Stimulated activated CD4-positive, alpha-beta T cell treated with anti-CD3 and anti-CD28 coated beads, Interleukin-4, amount 100 ng/mL, for 48 hours (primary cell): ENCODE measurements at places on chromosomes 5 and 9.

DNA sequence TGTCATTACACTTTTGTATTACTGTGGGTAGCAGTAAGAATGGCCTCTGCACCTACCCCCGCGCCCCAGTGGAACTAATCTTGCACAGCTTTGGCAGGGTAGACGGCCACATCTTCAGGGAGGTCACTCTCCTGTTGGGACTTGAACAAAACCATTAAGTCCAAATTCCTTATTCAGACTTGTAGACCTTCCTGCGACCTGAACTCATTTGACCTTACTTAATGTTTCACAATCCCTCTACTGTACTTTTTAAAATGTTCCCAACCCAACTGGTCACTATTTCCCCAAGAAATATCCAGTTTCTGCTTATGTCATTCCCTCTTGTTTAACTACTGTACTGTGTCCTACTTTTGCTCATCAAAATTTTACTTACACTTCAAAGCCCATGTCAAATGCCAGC is 5.3 kb upstream of the FAM120AOS start:
- DNase-seq, result no peak

GRCh38 chr5:150780187-150780692 is 1.7 kb downstream of the SMIM3 start:
- no peak for DNase-seq

- DNase-seq, result no peak
Measured at GRCh38 chr5:173187054-173187743, 42.9 kb downstream of the BNIP1 start.

DNA sequence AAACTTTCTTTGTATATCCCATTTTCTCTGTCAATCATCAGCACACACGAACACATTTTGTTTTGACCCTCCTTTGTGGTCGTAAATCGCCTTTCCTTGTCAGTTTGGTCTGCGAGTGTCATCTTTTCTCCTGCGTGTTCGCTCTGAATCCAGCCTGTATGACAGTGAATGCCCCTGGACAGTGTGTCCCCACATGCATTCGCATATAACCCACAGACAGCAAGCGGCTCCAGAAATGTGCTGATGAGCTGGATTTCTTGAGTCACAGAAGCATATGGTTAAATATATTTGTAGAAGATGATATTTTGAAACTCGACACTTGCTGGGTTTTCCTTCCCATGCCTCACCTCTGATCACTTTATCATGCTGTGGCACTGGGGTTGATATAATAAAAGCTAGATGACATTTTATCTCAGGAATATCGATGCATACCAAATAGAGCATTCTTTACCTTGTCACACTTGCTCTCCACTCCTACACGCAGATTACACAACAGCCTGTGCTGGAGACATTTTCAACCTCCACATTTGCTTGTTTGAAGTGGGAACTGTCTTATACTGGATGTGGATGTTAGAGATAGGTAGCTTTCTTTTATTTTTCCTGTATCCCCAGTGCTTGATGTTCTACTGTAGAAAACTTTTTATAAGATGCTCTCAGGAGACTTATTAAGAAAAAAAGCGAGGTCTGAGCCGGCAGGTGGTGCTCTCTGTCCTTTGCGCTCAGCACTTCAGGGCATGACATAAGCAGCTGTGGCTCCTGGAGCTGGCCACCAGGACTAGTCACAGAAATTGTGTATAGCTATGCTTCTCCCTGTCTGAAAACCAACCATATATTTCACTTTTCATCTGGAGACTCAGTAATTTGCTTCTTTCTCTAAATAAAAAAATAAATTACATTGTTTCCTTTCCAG is 215.1 kb downstream of the SH3GL2 start:
- DNase-seq, result no peak

- DNase-seq, result no peak
Measured at GRCh38 chr9:77865385-77866047, 166.1 kb downstream of the GNAQ start.

DNA sequence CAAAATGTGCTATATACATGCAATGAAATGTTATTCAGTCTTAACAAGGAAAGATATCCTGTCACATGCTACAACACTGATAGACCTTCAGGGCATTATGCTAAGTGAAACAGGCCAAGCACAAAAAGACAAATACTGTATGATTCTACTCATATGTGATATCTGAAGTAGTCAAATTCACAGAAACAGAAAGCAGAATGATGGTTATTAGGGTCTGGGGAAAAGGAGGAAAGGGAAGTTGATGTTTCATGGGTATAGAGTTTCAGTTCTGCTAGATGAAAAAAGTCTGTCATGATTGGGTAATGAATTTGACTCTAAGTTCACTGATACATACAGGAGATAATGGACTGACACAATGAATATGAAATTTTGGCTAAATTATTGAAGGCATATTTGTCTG is 11.2 kb upstream of the RIC1 start:
- no peak for DNase-seq

- no peak for DNase-seq
Measured at GRCh38 chr5:125410537-125411070, 664.2 kb upstream of the ZNF608 start.

DNA sequence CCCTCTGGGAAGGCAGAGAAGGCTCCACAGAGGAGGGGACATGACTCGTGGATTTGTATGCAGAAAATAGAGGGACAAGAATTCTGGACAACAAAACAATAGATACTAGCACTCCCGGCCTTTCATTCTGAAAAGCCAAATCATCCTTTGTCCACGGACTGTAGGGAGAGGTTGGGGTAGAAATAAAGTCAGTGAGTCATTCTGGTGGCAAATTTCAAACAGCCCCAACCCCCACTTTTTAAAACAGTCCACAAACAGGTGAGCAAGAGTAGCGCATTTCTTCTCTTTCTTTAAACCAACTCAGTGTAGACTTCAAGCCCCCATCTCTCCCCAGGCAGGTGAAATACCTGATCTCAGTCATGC is 56.1 kb downstream of the PTPDC1 start:
- DNase-seq, result no peak

- DNase-seq, result no peak
Measured at GRCh38 chr5:165559645-165560044, 2054.2 kb downstream of the MAT2B start.

GRCh38 chr5:42494414-42494813 is 71.2 kb downstream of the GHR start:
- DNase-seq, result no peak

- DNase-seq, result no peak
Measured at GRCh38 chr5:43352915-43353314, 39.7 kb upstream of the HMGCS1 start.

DNA sequence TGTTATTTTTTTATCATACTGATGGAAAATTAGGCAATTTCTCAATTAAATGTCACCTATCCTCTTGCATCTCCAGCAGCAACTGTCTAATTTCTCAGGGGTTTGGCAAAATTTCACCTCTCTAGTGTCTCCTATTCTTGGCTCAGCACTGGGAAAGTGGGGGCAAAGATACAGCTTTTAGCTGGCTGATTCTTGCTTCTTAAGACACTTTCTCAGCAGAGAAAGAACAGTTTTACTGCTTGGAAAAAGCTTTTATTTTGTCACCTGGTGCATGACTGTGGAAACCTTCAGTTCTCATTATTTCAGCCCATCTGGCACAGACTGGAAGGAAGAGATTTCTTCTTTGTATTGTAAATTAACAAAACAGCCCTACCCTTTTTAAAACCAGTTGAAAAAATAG is 283.6 kb upstream of the SGCD start:
- no peak for DNase-seq

GRCh38 chr5:33410221-33410620 is 30.5 kb upstream of the TARS1 start:
- DNase-seq, result no peak

DNA sequence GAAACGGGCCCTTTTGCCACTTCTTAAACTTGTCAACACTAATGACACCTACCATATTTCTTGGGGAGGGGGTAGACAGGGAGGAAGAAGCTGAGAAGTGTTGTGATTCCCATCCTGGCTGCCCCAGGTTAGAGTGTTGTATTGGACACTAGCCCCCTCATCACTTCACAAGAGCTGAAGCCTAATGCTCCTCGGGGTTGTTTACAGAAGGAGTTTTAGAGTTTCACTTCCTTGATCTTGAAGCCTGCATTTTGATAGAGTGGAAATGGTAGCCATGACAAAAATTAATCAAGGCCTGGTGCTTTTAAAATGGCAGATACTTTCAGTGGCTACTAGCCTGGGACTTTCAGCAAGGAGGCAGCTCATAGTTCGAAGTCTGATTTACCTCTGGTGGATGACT is 11.0 kb upstream of the FAM120AOS start:
- DNase-seq, result no peak

DNA sequence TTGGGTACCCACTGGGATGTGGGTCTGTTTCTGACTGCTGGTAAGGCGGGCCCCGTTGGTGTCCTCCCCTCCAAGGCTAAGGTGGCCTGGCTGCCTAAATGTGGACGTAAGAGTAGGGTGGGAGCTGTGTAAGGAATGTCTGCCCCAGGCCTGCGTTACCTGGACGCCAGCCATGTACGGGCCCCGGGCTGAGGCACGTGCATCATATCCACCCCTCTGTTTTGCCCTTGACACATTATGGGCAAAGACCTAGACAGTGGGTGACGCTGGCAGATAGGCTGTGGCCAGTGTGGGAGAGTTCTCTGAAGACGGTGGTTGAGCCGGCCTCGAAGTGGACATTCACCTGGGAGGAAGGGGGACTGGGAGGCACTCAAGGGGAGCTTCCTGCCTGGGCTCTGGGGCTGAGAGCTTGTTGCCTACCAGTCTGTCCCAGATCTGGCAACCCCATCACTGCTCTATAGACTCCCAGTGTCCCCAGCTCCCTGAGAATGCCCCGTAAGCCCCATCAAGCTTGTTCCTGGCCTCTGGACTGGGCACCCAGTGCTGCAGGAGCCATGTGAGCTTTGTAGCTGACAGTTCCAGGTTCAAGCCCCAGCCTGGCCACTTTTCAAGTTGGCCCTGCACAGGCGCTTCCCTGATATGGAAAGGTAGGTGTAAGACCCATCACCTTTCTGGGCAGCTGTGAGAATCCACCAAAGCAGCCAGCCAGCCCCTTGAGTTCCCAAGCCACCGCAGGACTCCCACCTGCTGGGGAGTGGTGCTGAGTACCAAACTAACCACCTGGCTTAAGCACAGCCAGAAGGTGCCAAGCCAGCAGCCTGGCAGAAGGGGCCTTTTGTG is 3.2 kb upstream of the PRR7 start:
- DNase-seq, result no peak

- no peak for DNase-seq
Measured at GRCh38 chr9:87718852-87719612, 6.9 kb upstream of the CTSL start.

DNA sequence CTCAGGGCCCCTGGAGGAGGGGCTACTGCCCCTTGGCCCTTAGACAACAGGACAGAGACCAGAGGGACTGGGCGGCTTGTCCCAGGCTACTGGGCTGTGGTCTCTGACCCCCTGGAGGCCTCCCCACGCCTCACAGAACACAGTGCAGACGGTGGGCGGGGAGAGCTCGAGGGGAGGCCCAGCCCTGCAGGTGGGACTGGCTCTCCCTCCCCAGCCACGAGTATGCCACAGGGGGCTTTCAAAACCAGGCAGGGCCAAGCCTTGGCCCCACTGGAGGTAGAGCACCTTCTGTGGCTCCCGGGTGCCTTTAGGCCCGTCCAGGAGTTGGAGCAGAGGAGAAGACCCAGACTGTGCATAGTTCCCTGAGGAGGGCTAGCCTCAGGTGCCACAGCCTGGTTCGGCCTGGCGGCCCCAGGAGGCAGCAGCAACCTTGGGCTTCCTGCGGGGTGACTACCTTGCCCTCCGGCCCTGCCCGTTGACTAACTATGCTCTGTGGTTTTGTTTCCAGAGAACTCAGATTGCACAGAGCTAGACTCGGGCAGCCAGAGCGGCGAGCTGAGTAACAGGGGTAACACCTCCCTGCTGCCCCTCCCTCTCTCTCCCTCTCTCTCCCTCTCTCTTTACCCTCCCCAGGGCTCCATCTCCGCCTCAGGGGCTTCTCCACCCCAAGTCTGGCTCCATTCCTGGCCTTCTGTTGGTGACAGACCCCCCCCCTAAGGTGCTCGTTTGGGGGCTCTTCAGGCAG is 15.5 kb downstream of the CARD19 start:
- no peak for DNase-seq

DNA sequence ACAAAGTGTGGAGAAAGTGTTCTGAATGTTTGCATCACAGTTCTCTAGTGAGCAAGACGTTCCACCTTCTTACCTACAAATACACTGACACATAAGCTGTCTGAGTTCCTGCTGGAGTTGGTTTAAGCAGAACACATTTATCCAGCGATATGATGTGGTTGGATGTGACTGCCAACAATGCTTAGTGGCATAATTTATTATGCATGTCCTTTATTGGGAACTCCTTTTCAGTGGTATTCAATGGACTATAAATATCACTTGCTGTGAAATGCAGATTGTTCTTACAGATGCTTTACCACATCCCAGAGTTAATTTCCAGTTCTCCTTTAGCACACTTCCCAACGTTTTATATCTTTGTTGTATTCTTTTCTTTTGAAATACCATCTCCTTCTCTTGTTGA is 222.2 kb downstream of the LURAP1L start:
- no peak for DNase-seq

GRCh38 chr5:9545136-9545991 is 511 bp downstream of the SEMA5A start:
- DNase-seq, result no peak

GRCh38 chr9:34133436-34133949 is 7.0 kb upstream of the DCAF12 start:
- no peak for DNase-seq

GRCh38 chr5:56367748-56368147 is 134.6 kb upstream of the ANKRD55 start:
- DNase-seq, result no peak

DNA sequence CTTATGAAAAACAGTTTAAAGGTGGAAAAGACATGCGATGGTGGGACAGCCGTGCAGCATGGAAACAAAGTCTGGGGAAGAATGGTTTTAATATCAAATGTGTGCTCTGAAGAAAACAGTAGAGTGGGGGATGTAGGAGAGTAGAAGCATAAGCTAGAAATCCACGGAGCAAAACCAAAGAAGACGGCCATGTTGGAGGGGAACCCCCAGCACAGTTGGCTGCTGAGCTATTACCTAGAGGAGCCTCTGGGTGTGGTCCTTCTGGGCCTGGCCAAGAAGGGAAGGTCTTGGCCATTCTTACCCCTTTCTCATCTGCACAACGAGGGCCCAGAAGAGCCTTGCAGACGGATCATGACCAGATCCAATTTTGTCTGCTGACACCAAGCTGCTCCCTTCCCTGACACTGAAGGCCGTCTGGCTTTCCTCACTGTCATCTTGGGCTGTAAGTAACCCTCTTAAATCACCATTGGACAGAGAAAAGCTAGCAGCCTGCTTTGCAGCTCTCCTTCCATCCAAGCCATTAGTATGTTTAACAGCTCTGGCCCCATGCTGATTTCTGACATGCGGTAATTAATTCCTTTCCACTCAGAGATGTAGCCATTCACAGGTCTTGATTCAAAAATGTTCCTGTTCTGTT is 189.5 kb downstream of the SEC61B start:
- no peak for DNase-seq

GRCh38 chr9:114093031-114093471 is 6.0 kb downstream of the KIF12 start:
- no peak for DNase-seq

DNA sequence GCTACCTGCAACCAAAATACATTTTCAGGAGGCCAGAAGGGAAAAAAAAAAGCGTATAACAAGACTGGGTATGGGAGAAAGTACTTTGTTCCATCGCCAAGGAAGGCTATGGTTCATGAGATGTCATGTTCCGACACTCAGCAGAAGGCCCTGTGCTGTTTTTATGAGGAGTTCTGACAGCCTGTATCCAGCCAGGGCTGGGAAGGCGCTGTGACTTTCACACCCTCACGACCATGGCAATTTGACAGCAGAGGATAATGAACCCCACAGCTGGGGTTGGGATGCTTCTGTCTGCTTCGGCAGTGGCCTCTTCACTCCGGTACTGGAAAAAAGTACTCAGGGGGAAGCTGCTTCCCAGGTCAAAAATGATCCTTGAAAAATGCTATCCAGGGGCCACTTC is 154.4 kb downstream of the PRELID2 start:
- DNase-seq, result no peak
